ENCODE measurements at places on chromosomes 1 and 21.

DNA sequence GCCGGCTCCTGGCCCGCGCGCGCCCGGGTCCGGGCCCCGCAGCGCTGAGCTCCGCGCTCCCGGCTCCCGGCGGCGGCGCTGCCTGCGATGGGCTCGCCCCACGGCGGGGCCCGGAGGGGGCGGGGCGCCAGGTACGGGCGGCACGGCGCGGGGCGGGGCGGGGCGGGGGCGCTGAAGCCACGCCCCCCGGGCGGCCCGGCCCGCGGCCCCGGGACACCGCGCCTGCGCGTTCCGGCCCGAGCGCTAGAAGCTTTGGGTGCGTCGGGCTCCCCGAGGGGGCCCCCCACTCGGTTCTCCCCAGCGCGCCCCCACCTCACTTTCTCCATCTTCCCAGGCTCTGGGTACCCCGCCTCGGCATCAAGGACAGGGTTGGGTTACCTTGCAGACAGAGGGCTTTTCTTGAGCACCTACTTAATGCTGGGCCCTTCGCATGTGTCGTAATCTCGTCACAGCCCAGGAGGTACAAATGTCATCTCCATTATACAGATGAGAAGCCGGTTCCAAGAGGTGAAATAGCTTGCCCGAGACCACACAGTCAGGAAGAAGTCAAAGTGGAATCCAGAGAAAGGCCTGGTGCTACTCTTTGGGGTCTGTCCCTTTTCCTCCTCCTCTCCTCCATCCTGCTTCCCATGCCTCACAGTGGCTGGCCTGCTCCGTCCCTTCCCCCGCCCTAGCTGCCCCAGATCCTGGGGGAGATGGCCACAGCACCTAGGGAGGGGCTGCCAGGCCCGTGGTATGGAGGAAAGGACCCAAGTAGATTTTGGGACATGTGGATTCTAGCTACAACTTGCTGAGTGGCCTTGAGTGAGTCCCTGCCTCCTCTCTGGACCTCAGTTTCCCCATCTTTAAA is 46.5 kb downstream of the RAP1GAP start:
- peak; percentile 51 for DNase-seq

DNA sequence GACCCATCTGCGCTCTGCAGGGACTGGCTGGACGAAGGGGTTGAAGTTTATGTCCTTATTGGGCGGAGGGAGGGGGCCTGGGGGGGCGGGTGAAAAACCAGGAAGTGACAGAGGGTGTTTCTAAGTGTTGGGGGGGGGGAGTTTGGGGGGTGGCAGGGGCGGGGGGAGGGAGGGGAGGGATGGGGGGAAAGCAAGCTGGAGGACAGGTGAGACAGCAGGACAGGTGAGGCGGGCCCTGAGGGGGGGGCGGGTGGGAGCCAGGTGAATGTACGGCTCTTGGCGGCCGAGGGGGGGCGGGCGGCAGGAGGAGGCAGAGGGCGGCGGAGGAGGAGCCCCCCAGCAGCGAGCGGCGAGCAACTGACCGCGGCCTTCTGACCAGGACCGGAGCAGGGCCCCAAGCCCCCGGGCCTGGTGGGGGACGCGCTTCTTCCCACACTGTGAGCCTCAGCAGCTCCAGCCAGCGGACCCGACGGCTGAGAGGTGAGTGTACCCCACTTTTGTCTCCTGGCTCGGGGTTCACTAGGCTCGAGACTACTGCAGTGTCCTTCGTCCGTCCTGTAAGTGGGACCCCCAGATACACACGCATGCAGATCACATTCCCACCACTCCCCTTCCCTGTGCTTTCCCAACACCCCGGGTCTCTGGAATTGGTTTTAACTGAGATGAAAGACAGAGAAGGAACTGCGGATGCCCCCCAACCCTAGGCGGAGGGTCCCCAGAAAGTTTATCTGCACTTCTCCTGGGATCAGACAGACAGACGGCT is at the start of gene ZBTB7B:
Gene ZBTB7B, plus strand, starts transcription at position 339 of the 763 bp plus-strand sequence. CDS start 11,859 bp downstream, outside the sequence.
- no peak for DNase-seq

DNA sequence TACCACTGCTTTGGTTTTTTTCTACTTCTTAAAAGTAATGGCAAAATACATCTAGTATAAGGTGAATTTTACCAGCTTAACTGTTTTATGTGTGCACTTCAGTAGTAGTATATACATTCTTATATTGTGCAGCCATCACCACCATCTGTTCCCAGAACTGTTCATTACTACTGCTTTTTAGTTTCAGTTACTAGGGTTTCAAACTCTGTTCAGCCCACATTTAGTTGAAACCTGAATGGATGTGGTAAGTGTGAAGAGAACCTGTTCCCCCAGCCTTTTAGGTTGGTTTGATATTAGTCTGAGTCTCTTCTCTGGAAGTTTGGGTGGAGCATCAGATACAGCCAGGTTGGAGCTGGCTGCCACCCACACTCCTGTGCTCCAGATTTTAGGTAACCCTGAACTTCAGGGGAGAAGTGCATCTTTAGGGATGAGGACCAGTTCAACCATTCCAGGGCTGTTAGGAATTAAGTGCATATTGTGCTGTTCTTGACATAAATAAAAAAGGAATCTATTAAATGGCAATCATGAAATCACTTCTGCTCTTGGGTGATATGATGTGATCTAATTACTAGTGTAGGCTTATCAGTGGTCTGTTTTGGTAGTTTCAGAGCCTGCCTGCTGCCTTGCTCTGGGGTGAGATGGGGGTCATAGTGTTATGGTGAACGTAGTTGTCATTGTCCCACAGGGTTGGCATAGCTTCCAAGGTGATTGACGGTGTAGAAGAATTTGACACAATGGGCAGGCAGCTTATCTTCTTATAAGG is 32.1 kb downstream of the URB2 start:
- DNase-seq: no peak

DNA sequence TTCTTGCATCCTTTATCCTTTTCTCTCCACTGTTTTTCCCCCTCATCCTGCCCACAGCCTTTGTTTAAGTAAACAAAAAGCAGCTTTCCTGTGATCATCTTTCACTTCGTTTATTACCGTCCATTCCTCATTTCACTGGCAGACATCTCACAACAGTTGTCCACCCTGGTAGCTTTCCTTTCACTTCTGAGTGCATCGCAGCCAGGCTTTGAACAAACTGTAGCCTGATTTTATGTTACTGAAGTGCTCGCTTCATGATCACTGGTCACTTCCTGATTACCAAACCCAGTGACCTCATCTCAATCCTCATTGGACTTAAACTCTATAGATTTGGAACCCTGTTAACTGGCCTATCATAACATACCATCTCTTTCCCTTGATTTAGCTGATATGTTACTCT is 67.7 kb downstream of the SDCCAG8 start:
- no peak for DNase-seq
